Upper lobe of left lung (tissue), 6 donors: ENCODE measurements at places on chromosomes 5 and 9. TPM values are rescaled to one million over a fixed set of nuclear protein-coding genes. Genes with fewer than 3 reads are reported as not detected.

SPINK4 gene
- total RNA-seq = not detected

RORB gene
- total RNA-seq = 2.4 TPM

ZNF346 gene
- total RNA-seq = 9.3 TPM

GNA14 gene
- total RNA-seq = 6.0 TPM

ITK gene
- total RNA-seq = 15.2 TPM

LHX3 gene
- not detected for total RNA-seq

HTR4 gene
- not detected for total RNA-seq

NKD2 gene
- 60.9 TPM for total RNA-seq

PIP5K1B gene
- total RNA-seq = 54.0 TPM

PCDHA9 gene
- total RNA-seq = 1.0 TPM

ASTN2 gene
- total RNA-seq = 4.2 TPM

PCDHA8 gene
- total RNA-seq = 2.1 TPM

MAMDC4 gene
- total RNA-seq = 4.5 TPM

SPINK1 gene
- not detected for total RNA-seq

AGXT2 gene
- not detected for total RNA-seq

CMYA5 gene
- total RNA-seq = 5.8 TPM

IPO11 gene
- total RNA-seq = 25.1 TPM

LAMC3 gene
- 56.0 TPM for total RNA-seq

TTC23L gene
- 0.11 TPM for total RNA-seq

TRMT10B gene
- 7.5 TPM for total RNA-seq

DMRT1 gene
- total RNA-seq = not detected

BSPRY gene
- 20.1 TPM for total RNA-seq

ZNF189 gene
- 13.2 TPM for total RNA-seq

TAF11L10 gene
- total RNA-seq = not detected

STKLD1 gene
- 1.5 TPM for total RNA-seq

JAKMIP2 gene
- total RNA-seq = 0.91 TPM

CEL gene
- 4.7 TPM for total RNA-seq
